CD8-positive, alpha-beta memory T cell (primary cell): ENCODE measurements at places on chromosomes 11 and 22. TPM values are rescaled to one million over a fixed set of nuclear protein-coding genes. Genes with fewer than 3 reads are reported as not detected.

GPR152 gene
- not detected for total RNA-seq

SPI1 gene
- total RNA-seq: 1.8 TPM

FJX1 gene
- total RNA-seq: 0.26 TPM

OR52N4 gene
- total RNA-seq: 0.48 TPM

TENM4 gene
- total RNA-seq: not detected

TBX1 gene
- total RNA-seq: not detected

GLYAT gene
- not detected for total RNA-seq

GRCh38 chr11:98568013-98568412 lies 452.7 kb upstream of the CNTN5 start:
- no peak for DNase-seq

GRCh38 chr11:66126808-66127555 lies 56.9 kb downstream of the PACS1 start:
- DNase-seq: peak; percentile 38

DNA sequence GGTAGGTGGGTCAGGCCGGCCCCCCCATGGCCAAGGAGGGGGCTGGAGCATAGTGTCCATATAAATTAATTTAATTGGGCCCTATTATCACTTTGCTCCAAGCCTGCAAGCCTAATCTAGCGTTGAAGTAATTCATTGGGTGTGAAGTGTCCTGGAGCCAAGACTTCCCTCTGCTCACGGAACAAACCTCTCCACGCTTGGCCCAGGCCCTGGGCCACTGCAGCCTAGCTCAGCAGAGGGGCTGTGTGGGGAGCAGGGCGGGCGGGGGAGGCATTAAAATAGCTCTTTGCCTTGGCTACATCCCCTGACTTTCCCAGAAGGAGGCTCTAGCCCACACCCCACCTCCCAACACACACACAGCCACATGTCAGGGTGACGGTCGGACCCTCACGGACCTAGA lies 73.5 kb downstream of the THAP12 start:
- DNase-seq: no peak

GRCh38 chr11:85154294-85154693 lies 472.9 kb downstream of the DLG2 start:
- DNase-seq: no peak

DNA sequence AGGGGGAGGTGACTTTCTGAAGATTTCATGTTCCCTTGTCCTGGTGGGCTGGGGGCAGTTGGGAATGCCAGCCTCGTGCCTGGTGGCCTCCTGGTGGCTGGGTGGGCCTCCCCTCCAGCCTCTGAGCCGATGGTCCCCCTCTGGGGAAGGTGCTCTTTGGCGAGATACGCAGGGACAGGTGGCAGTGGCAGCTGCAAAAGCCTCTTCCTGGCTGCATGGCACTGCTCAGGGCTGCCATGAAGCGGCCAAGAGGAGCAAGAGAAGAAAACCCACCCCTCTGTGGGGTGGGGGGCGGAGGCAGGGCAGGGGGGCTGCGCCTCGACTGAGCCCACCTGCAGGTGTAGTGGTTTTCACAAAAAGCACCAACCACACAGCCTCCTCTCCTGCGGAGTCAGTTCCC lies 61.8 kb upstream of the PHF21B start:
- DNase-seq: no peak

DNA sequence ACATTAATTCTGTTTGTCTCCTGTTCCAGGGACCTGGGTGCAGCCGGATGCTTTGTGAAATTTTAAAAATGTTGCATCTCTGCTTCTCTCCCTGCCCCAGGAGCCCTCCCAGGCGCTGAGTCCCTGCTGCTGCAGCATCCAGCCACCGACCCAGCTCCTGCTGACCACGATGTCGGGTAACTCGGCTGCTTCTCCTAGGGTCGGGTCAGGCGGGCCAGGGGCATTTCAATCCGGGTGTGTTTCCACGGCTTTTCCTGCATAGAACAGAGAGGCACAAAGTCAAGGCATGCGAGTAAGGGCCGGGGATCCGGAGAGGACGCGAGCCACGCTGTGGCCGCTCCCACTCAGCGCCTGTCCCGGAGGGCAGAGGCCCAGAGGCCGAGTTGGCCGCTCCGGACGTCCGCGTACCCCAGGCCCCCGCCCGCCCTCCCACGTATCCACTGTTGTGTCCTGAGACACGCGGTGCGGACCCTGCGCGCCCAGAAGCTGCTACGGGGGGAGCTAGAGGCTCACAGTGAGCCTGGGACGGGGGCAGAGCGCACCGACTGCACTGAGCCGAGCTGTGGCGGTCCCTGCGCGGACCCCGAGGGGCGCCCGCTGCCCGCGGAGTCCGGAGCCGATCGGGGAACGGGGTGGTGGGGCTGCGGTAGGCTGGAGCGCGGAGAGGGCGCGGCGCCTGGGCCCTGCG lies at the start of gene POU2AF3:
TSS of gene POU2AF3 (plus strand) at position 134 of the 688 bp plus-strand sequence. CDS start at position 170, 36 bp downstream.
- DNase-seq: no peak
